Posterior vena cava (tissue), 2 donors: ENCODE measurements at places on chromosomes 4 and X. TPM values are rescaled to one million over a fixed set of nuclear protein-coding genes. Genes with fewer than 3 reads are reported as not detected.

DNA sequence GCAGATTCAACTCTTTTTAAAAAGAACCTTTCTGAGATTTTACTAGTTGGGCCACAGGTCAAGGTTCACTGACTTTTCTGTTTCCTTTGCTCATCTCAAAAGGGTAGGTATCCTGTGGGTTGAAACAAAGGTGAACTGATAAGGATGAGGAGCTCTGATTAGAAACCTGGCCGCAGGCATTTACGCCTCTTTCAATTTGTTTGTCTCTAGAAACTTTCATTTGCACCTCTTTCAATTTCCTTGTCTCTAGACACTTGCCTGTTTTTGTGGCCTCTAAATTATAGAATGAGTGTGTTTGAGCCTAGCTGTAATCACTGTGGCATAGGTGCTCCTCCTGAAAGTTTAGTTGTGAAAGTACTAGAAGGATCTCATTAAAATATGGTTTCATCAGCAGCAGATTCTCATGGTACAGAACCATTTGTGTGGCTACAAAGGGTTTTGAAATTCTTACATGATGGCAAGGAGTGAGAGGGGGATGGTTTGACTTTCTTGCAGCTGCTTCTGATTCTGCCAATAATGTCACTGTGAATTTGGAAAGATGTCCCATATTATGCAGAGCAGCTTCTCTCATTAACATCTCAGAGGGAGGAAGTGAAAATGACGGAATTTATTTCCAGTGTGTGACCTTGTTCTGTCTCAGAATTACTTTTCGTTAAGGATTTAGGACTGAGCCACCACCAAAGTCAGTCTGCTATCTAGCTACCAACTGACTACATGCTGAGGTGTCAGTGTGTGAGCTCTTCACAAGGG is 142.2 kb downstream of the SH2D1A start:
- no peak for DNase-seq

DNA sequence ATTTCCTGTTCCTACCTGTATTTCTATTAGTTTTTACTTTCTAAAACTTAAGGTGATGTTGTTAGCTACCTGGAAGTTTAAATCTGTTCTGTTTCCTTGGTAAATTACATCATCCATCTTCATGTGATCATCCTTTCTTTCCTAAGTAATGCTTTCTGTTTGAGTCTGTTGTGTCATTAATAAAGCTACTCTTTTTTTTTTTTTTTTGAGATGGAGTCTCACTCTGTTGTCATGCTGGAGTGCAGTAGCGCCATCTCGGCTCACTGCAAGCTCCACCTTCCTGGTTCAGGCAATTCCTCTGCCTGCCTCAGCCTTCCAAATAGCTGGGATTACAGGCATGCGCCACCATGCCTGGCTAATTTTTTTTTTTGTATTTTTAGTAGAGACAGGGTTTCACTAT is 73.3 kb downstream of the FIP1L1 start:
- DNase-seq: no peak

GRCh38 chrX:29561417-29561816 is 653.9 kb upstream of the MAGEB2 start:
- no peak for DNase-seq

Gene THAP9
- 2.9 TPM for total RNA-seq

- no peak for DNase-seq
Observed at GRCh38 chrX:19661961-19662360, 146.7 kb upstream of the MAP3K15 start.

DNA sequence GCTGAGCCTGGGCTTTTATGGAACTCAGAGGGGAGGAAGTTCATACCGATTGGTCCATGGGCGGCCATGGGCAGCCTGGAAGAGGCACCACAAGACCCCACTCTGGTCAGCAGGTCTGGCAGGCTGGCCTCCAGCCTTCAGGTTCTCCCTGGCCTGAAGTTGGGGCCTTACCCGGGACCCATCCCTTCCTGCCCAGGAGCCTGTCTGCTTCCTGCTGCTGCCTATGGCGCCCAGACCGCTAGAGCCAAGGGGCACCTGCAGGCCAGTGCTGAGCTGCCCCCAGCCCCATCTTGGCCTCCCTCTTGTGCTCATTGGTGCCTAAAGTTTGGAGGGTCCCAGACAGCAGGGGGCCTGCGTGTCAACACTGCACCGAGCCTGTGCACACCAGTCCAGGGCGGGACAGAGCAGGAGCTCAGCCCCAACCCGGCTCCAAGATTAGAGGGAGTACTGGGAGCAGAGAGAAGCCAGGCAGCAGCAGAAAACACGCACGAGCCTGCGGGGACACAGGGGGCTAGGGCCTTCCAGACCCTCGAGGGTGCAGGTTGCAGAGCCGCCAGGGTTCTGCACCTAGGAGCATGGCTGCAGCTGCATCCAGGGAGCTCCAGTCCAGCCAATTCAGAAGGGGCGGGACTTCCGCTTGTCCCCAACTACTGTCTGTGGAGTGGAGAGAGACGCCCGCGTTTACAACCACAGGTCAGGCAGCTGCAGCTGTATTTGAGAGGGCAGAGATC is 30.7 kb upstream of the ZNF280C start:
- DNase-seq: no peak

Gene REPS2
- 3.9 TPM for total RNA-seq

DNA sequence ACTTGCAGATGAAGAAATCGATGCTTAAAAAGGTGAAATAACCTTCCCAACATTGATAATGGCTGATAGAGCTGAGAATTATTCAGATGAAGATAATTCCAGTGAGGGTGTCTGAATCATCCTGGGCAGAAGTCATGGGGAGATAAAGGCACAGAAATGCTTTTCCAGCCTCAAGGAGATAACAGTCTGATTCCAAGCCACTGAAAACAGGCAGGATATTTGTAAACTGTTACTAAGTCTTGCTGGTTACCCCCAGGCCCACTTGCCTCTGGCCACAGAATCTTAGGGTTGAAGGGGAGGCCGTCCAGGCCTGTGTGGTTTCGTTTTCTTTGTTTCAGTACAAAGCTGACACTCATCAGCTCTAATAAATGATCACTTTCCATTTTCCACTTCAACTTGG is 158.5 kb downstream of the SH3KBP1 start:
- DNase-seq: no peak

Gene CT45A5
- total RNA-seq: not detected

DNA sequence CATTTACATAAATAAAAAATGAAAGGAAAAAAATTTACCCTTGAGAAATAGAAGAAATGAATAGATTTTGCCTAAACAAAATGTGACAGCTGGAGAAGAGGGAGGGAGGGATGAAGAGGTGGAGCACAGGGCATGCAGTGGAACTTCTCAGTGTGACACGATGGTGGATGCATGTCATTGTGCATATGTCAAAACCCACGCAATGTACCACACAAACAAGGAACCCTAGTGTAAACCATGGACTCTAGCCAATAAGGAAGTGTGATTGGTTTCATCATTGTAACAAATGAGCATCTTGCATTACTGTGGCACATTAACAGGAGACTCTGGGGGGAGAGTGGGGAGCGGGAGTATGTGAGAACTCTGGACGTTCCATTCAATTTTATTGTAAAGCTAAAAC is 58.6 kb downstream of the GATB start:
- DNase-seq: no peak

DNA sequence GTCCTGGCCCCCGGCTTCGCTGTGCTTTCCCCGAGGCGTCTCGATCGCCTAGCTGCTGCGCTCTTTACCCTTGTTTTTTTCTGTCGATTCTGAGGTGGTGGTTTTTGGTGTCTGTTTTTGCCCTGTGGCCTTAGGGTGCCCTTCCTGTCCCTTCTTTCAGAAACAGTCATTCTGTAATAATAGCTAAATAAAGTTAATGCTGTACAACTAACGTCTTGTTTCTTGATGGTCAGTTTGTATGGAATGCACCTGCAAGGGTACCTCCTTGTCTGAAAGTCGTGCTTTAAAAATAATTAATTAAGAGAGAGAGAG is 686 bp downstream of the FIP1L1 start:
- DNase-seq: no peak

DNA sequence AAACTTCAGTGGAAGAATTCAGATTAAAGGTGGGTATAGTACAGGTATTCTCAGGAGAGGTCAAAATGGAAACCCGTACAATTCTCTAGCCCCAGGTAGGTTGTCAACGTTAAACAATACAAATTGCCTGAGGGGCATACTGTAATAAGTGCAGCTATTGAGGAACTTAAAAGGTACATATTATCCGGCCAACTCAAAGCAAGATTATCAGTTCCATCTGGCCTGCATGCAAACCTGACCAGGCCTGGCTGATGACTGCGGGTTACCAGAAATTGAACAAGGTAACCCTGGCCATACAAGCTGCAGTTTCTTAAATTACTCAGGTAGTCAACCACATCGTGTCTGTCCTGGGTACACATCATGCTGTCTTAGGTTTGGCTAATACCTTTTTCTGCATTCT is 12.3 kb upstream of the ZNF630 start:
- DNase-seq: no peak

Gene PCDH11X
- total RNA-seq: 0.52 TPM

- DNase-seq: no peak
Observed at GRCh38 chr4:149997881-149998421, 80.3 kb upstream of the DCLK2 start.

DNA sequence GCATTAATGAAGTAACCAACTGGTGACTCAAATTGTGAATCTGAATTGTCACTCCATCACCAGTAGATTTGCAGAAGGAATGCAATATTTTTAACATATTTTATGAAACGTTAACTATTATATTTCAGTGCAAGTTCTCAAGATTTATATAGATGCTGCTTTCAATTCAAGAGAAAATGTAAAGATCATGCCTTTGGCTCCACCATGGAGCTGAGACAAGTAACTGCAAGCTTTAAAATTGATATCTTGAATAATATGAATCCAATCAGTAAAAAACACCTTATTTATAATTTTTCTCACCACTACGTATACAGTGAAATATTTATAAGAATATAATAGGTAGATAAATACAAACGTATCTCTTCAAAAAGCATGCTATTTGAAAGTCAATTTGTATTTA is 27.8 kb upstream of the GALNTL6 start:
- DNase-seq: no peak

Gene ADH1A
- total RNA-seq: 2.0 TPM

Gene MAGEC3
- 0.29 TPM for total RNA-seq

DNA sequence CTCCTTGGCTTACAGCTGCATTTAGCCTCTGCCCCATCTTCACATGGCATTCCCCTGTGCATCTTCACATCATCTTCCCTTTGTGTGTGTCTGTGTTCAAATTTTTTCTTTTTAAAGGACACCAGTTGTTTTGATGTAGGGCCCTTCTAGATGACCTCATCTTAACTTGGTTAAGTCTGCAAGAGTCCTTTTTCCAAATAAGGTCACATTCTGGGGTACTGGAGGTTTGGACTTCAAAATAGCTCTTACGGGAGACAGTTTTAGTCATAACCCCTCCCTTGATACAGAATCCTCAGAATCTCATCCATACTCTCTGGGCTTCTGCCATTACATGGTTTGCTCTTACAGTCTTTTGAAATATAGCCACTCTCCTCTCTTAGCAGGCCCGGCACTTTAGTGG is 231.5 kb upstream of the ATP6AP2 start:
- DNase-seq: no peak

DNA sequence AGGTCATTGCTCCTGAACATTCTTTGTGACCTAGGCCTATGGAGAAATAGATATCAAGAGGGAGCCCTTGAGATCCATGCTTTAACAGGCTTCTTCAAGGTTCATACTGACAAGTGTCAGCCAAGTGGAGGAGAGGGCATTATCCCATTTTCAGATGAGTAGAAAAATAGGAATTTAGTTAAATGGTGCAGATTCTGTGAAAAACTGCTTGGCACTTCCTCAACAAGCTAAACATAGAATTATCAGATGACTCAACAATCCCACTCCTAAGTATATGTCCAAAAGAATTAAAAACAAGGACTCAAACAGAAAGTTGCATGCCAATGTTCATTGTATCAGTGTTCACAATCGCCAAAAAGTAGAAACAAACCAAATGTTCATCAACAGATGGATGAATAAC is 43.8 kb upstream of the KCNIP4 start:
- no peak for DNase-seq

- no peak for DNase-seq
Observed at GRCh38 chr4:151000747-151001429, 14.2 kb downstream of the LRBA start.

- no peak for DNase-seq
Observed at GRCh38 chr4:119728692-119729593, 100.3 kb upstream of the PDE5A start.

GRCh38 chrX:53268173-53268572 is 13.2 kb downstream of the IQSEC2 start:
- DNase-seq: no peak

Gene ANKRD17
- total RNA-seq: 44.9 TPM

- DNase-seq: no peak
Observed at GRCh38 chr4:121145430-121145829, 18.7 kb downstream of the TNIP3 start.

Gene CHM
- total RNA-seq: 24.8 TPM

- peak; percentile 100 for DNase-seq
Observed at GRCh38 chrX:1452516-1453394, at the start of gene ASMTL. Gene ASMTL, minus strand, starts transcription at chrX:1452909. Its CDS starts 69 bp downstream, at chrX:1452840.
